ENCODE measurements at places on chromosomes 11 and 22.

- no peak for DNase-seq
Observed at GRCh38 chr11:35146711-35147110, 7.7 kb downstream of the CD44 start.

DNA sequence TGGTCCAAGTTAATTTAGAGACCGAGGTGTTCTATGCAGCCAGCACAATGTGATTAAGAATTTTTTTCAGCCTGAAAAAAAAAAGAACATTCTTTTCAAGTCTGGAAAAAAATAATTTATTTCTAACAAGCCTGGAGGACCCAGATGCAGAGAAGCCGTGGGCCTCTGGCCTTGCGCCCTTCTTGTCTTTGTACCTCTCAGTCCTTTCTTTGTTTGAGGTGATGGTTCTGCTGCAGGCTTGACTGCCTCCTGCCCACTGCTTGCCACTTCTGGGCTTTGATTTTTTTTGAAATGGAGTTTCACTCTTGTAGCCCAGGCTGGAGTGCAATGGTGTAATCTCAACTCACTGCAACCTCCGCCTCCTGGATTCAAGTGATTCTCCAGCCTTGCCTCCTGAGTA, 7.2 kb upstream of the PTPRJ start:
- DNase-seq: no peak

GRCh38 chr22:35150183-35151107, 84.5 kb downstream of the ISX start:
- peak; percentile 25 for DNase-seq

DNA sequence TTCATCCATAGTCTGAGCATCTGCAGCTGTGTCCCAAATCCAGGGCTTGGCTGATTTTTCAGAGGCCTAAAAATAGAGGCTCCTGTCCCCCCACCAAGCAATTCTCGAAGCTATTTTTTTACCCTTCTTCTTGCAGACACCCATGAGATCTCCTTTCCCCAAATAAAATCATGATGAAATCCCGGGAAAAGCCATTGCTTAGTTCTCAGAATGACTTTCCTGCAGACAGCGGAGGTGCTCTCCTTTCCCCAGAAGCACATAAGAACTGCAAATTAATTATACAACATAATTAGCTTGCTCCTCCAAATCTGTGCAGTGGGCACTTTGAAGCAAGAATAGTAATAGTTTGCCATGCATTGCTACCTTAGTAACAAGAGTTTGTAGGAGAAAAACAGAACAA, 83.6 kb upstream of the ASPHD2 start:
- DNase-seq: no peak

DNA sequence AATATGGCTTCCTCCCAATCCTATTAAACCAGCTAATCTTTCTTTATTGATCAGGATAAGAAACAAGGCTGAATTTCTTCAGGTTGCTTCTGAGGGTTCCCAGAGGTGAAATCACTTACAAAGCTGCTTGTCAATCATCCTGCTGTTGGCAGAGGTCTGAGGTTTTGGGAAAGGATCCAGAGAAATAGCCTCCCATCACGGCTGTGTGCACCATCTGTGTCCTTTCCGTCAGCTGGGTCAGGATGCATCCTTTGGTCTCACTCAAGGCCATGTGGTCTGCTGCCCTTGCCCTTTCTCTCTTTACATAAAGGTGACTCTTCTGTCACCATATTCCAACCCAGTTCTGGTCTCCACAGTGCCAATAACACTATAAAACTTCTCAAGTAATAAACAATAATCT, 113.4 kb upstream of the TEAD1 start:
- DNase-seq: no peak

GRCh38 chr11:91653079-91653754, 571.4 kb upstream of the FAT3 start:
- DNase-seq: no peak

GRCh38 chr11:68925611-68926010, 21.9 kb downstream of the IGHMBP2 start:
- no peak for DNase-seq

GRCh38 chr11:14418801-14419417, 59.9 kb upstream of the RRAS2 start:
- no peak for DNase-seq

All from activated CD4-positive, CD25-positive, alpha-beta regulatory T cell (primary cell).